ENCODE measurements at places on chromosomes 1 and 21.
A peak's percentile ranks its signal among the peaks of the same experiment; 100 is the strongest.

DNA sequence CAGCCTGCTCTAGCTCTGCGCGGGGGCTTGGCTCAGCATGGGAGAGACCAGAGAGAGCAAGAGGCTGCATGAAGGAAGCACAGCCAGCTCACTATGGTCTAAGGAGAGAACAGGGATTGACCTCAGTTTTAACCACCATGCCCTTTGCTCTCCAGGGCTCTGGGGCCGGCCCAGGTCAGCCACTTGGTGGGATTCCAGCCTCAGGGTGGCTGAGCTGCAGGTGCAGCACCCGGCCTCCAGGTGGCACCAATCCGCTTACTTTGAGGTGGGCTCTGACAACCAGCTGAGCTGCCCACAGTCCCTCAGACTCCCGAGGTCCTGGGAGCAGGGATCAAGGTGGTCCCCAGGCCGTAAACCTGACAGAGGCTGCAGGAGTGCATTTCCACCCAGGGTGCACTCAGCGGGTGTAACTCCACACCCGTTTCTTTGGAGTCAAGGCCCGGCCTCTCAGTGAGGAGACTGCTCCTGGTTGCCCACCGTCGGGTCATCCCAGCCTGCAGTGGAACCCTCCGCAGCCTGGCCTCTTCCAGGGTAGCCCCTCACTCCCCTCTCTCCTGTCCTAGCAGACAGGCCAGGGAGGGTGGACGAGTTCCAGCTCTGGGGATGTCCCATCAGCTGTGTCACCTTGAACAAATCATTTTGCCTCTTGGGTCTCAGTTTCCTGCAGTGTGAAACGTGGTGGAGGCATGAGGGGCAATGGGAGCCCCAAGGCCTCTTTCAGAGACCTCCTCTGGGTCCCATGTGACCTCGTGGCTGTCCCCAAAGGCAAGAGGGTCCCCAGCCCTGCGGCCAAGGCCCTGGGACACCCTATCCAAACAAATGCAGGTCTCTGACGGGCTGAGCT is 607 bp upstream of the LGR6 start:
- DNase-seq = peak; percentile 79

DNA sequence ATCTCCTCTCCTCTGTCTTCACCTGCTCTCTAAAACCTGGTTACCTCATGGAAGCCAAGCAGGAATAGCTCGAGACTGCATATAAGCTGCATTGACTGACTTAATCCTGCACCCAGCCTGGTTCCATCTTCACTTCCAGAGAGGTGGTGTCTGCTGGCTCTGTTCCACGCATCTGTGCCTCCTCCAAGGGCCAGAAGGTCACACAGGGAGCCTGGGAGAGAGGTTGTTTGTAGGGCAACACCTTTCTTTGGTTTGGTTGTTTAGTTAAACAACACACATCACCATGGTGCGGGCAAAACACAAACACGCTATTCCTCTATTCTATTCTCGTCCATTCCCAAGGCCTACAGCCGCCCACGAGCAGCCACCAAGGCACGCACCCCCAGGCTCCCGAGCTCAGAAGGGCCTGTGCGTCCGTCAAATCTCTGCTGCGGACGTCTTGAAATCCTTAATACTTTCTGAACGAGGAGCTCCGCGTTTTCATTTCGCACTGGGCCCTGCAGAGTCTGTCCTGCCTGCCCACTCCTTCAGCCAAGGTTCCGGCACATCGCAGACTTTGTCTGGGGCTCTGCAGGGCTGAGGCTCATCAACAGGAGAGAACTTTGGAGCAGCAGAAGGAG is 116.2 kb downstream of the RIPK4 start:
- DNase-seq = no peak

- DNase-seq = no peak
Measured at GRCh38 chr1:204003536-204003935, 69.4 kb upstream of the SOX13 start.

DNA sequence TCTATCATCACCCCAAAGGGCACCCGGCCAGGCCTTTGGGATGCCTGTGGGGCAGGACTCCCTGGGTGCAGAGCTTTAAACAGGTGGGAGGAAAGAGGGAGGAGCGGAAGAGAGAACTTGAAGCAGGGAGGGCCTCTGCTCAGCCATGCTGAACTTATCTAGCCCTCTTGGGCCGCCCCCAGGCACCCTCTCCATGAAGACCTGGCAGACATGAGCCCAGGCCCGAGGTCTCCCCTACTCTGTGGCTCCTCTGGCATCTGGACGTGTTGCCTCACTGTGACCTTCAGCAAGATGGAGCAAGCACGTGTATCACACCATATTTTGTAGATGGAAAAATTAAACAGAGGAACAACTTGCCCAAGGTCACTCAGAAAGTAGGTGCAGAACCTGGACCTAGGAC is 711.4 kb downstream of the MATN1 start:
- DNase-seq = no peak

DNA sequence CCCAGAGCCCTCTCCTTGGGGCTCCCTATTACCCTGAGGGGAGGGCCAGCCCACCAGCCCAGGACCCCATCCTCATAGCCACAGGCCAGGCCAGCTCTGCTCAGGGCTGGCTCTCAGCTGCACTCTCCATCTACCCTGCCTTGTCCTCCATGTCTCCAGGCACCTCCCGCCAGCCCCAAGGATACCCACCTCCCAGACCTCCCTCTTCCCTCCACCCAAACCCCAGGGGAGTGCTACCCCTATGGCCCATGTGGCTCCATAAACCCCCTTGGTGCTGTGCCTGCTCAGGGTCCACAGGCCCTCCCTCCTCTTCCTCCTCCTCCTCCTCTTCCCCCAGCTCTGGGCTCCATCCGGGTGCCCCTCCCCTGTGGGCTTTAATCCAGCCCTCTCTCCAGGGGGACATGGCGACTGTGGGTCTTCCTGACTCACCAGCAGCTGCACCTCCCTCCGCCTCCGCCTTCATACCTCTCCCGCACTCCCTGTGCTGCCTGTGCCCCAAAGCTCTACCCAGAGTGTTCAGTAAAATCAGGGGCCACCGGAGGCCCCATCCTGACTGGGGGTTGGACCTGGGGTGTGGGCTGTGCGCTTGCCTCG is 9.1 kb downstream of the YBEY start:
- peak; percentile 6 for DNase-seq

- no peak for DNase-seq
Measured at GRCh38 chr1:171254859-171255258, 6.6 kb downstream of the FMO1 start.

DNA sequence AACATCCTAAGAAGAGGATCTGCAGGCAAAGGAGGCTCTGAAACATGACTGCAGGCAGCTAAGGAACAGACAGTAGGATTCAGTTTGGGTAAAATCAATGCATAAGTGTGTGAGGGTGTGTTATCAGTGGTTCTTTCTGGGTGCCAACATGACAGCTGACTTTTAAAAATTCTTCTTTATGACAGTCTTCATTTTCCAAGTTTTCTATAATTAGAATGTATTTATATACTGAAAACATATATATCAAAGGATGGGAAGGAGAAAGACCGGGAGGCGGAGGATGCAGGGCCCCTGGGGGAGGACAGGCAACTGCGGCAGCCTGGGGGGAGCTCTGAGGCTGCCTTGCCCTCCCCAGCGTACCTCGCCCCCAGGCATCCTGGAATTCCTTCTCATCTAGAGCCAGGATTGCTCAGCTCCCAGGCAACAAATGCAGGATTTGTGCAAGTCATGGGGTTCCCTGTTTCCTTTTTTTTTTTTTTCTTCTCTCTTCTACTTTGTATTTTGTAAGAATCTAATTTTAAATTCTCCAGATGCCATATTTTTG is 104.8 kb downstream of the CSMD2 start:
- DNase-seq = no peak

- no peak for DNase-seq
Measured at GRCh38 chr1:168419736-168420135, 124.1 kb downstream of the XCL2 start.
